Hindlimb muscle (tissue), 1 donor: ENCODE measurements at places on chromosomes 7 and 10. TPM values are rescaled to one million over a fixed set of nuclear protein-coding genes. Genes with fewer than 3 reads are reported as not detected.

The PRRT4 gene
- polyA plus RNA-seq: 32.9 TPM

The ANKRD30A gene
- not detected for polyA plus RNA-seq

The KIAA1217 gene
- 41.8 TPM for polyA plus RNA-seq

DNA sequence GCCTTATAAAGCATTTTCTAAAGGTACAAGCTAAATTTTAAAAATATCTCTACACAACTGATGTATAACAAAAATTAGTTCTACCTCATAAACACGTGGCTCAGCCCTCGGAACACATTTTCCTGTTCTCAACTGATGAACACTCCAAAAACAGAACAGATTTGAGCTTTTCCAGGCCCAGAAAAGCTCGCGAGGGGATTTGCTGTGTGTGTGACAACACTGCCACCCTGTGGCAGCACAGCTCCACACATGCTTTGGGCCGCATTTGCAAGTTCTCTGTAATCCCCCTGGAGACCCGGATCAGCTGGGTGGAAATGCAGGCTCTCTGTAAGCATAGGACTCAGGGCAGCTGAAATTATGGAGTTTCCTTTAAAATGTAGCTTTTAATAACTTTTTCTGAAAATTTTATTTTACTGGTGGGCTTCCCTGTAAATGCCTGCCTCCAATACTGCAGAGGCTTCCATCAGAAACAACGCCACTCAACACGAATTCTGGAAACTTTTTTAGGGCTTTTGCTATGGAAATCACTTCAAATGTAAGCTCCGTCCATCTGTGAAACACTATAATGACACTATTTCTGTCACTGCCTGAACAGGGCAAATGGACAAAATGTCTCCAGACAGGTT lies 155.5 kb downstream of the COBL start:
- peak; percentile 89 for DNase-seq

GRCh38 chr10:24156686-24157085 lies 52.3 kb upstream of the KIAA1217 start:
- no peak for DNase-seq

DNA sequence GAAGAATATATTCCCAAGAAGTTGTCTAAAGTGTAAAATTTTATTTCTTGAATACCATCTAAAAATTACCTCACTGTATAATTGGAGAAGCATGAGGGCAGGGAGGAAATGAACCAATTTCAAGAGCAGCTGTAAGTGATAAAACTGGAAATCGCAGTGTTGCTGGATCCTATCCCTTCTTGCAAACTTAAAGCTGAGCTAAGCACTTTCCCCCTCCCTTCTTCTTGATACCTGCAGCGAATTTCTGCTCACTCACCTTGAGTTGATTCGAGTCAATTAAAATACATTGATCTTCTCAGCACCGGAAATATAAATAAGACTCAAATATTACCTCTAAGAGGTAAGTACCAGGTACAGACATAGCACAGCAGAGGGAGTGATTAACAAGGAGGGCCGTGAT lies 65.5 kb downstream of the ARMC3 start:
- no peak for DNase-seq

GRCh38 chr10:99345350-99345749 lies 16.2 kb downstream of the CNNM1 start:
- DNase-seq: no peak

DNA sequence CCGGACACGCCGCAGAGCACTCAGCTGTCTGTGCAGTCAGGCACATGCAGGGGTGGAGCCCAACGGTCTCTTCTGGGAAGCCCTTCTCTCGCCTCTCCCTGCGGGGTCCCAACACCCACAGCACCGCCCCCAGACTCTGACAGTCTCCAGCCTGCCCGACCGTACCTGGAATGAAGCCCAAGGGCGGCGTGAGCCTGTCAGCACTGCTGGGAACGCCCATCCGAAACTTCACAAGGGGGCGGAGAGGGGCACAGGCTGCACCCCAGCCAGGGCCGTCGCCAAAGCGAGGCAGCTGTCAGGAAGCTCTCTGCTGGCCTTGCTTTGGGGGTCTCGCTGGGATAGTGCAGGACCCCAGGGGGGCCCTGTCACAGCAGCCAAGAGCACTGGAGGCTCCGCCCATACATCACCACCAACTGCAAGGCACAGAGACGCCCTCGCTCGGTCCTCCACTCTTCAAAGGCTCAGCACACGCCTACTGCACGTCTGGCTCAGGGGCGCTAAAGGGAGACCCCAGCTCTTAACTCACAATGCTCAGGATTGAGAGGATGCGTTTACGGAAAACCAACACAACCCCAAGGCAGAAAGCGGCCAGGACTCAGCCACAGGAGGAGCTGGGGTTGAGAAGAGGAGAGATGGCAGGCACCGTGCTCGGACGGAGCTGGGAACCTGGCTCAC lies 30.9 kb downstream of the MAD1L1 start:
- DNase-seq: no peak

GRCh38 chr10:7518693-7519092 lies 107.9 kb upstream of the SFMBT2 start:
- DNase-seq: no peak

DNA sequence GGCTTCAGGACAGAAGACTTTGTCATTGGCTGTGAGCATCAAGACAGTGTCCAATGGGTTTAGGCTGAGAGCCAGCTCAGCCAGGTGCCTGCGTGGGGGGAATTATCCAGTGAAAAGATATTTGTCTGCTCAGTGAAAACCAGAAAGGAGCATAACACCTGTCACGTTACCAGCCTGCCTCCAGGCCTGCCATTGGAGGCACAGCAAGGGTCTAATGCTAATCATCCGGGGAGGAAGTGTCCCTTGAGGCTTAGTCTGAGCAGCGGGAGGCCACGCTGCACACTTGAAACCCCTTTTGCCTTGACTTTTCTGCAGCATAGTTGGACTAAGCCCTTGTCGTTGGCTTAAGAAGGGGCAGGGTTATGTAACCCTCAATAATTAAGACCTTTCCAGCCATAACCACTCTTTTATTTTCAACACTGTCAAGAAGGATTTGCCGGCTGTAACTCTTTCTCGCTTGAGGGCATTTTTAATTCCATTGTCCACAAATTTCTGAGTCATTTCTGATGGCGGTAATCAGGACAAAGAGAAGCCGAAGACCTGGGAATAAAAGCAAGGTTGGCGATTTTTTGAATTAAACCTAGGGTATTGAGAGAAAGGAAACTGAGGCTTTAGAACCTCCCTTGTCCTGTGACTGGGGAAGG lies 639.6 kb upstream of the FOXK1 start:
- DNase-seq: no peak

DNA sequence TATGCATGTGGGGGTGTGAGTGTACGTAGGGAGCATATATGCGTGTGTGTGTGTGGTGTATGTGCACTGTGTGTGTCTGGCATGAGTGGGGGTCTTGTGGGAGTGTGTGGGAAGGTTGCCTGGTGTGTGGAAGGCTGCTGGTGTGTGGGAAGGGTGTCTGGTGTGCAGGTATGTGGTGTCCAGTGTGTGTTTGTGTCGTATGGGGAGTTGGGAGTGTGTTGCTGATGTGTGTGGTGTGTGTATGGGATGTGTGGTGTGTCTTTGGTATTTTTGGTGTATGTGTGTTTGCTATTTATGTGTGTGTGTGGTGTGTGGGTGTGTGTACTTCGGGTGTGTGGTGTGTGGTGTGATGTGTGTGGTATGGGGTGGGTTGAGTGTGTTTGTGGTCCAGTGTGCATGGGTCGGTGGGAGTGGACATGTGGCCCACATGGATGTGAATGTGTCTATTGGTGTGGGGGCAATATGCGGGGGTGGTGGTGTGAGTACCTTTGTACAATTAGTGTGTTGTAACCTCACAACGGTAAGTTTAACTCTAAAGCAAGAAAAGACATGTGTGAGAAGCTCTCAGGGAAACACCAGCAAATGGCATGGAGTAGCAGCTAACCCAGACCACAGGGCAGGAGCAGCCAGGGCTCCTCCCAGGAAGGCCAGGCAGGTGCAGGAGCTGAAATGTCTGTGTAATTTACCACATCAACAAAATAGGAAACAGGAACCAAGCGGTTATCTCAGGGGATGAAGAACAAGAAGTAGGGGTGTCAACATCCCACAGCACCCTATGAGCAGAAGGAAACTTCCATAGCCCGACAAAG lies 11.9 kb downstream of the ANTXRL start:
- no peak for DNase-seq

GRCh38 chr7:18177815-18178660 lies 150.4 kb upstream of the PRPS1L1 start:
- no peak for DNase-seq

GRCh38 chr10:72954596-72955554 lies at the start of gene PLA2G12B:
PLA2G12B (minus strand) TSS chr10:72954806; CDS start chr10:72954685, 121 bp downstream.
- DNase-seq: no peak
